ENCODE measurements at places on chromosomes 6 and 20. TPM values are rescaled to one million over a fixed set of nuclear protein-coding genes. Genes with fewer than 3 reads are reported as not detected.
A peak's percentile ranks its signal among the peaks of the same experiment; 100 is the strongest.

DNA sequence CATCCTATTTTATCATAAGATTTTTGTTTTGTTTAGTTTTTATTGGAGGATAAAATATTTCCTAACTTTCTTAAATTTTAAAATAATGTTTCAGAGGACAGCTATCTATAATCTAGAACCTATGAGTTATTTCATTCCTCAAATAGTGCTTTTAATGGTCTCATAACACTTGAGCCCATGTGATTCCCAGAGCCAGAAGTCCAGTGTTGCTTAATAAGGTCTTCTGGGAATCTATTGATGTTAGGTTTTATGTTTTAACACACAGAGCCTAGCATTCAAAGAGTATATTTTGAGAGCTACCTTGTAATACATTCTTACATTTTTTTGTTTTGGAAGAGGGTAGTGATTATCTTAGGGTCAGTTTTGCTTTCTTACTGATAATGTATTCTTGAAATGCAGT, 200.2 kb downstream of the CENPW start:
- DNase-seq, result no peak

- peak; percentile 36 for DNase-seq
These were observed 7.5 kb upstream of the GGTLC1 start for GRCh38 chr20:23995905-23996666.

HIVEP2 gene
- polyA plus RNA-seq, result 12.6 TPM

NR2E1 gene
- polyA plus RNA-seq, result not detected

DNA sequence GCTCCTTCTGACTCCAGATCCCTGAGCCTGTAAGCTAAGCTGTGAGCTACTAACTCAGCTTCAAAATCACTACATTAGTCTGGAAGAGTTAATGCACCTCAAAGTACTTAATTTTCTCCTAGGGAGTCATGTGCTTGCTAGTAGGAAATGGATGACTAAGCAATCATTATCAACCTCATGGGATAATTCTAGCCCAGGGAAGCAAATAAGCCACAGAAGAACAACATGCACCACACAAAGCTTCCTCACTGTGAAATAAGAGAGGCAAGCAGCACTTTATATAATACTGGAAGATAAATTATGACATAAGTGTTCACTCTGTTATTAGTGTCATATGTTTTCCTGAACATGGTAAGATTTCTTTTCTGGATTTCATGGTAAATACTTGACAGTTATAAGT, 57.9 kb upstream of the RCAN2 start:
- DNase-seq, result no peak

- no peak for DNase-seq
These were observed 67.9 kb downstream of the GMPR start for GRCh38 chr6:16306334-16306733.

All from renal pelvis (tissue), 12 donors.